ENCODE measurements at places on chromosomes 12 and 14.
A peak's percentile ranks its signal among the peaks of the same experiment; 100 is the strongest.

GRCh38 chr14:105411985-105412770, 7.4 kb upstream of the MTA1 start:
- no peak for DNase-seq

DNA sequence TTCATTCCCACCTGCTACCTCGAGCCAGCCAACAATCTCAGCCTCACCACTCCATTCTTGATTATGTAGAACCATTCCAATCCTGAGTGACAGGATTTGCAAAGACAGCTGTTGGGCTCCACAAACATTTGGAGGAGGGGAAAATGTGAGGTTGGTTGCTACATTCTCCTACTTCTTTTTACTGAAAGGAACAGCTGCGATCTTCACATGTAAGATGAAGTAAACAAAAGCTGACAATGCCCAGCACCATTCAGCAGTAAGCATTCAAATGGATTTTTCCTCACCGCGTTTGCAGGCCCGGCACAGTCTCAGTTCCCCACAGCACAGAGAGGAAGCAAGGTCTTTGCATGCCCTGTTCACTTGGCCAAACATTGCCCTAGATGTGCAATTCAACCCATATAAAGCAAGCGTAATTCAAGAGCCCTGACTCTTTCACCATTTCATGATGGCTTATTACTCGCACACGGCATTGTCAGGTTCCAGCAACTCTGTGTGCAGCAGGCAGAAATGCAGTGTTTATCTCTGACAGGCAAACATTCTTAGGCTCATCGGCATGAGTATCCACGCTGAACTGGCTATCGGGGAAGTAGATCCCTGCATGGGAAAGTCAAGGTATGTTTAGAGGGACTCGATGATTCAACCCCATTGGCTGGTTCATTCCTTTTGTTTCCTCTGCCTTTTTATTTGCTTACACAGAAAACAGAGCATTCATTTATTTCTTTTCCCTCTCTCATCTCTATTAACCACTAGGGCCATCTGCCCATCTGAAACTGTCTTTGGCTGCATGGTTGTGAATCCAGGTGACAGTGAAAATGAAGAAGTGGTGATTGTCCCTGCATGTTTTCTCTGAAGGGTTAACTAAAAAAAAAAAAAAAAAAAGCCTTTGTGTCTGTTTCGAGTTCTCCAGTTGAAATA, 236.1 kb upstream of the PLEKHG7 start:
- no peak for DNase-seq

DNA sequence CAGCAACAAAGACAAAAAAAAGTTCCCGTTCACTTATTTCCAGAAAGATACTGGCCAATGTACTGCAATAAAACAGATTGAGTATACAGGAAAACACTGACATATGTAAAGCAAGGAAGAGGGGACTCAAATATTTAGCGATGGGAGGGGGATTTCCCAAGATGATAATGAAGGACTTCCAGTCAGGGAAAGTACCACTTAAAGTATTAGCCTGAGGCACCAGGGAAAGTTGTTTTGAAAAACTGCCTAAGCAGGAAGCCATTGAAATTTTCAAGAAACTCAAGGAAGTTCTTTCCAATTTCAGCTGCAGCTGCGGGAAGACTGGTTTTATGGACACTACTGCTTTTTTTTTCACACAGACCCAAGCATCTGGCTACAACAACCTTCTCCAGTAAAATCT, 1007.4 kb upstream of the NOVA1 start:
- DNase-seq, result no peak

GRCh38 chr14:70514168-70515069, 20.4 kb downstream of the ADAM20 start:
- DNase-seq, result no peak

DNA sequence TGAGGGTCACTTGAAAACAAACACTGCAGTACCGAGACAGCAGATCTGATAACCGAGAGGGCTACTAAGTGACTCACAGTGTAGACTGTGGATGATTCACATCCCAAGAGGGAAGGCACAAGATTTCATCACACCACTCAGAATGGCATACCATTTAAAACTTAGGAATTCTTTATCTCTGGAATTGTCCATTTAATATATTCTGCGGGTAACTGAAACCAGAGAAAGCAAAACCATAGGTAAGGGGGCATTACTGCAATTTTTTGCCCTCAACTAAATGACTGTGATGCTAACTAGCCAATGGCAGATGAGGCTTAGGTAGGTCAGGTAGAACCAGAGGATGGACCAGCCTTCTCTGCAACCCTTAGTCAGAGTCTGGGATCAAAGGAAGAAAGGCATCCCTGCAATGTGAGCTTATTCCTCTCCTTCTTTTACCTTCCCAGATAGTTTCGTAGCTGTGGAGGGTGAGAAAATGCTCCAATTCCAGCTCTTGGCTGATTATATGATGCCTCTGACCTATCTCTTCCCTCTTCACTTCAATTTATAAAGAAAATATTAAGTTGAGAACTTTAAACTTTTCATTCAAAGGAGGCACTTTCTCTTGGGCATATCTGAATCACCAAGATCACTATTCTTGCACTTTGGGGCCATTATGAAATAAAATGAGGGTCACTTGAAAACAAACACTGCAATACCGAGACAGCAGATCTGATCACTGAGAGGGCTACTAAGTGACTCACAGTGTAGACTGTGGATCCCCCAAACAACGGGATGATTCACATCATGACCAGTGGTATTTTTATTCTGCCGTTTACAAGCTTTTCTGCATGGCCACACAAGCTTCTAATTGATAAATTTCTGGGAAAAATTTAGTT, 6.8 kb downstream of the ART4 start:
- no peak for DNase-seq

DNA sequence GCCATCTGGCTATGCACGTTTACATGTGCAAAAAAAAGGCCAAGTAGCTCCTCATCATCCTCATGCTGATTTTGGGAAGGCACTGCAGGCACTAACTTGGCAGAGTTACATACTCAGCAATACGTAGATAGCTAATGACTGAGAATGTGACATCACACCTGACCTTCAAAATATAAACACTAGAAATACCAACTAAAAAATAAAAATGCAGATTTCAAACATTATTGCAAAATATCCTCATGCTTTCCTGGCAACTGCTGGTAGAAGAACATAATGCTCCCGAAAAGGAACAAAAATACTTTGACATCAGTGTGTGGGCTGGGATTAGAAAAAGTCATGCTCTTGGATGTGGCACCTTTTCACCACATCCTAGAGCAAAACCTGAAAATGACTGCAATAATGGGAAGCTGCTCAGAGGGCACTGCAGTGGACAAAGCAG, 153.2 kb upstream of the ABCD2 start:
- DNase-seq, result no peak

- no peak for DNase-seq
Measured at GRCh38 chr12:50052964-50053363, 4.4 kb upstream of the ASIC1 start.

- no peak for DNase-seq
Measured at GRCh38 chr14:106459971-106460730, 933.8 kb downstream of the TMEM121 start.

DNA sequence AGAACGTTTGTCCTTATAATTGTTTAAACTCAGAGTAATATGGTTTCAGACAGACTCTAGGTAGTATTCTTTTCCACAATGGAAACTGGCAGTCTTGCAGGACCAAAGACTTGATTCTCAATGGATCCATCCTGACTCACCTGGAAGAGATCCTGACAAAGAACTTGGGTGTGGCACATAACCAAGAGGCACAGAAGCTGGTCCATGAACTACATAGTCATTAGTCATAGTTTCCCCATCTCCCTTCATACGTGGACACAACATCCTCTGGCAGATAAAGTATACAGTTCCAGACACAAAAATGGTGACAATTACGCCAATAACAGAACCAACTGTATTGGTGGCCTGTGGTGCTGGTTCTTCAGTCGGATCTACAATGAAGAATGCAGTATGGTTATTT, 55.8 kb downstream of the BCL2L14 start:
- no peak for DNase-seq

GRCh38 chr14:69288011-69288771, 28.2 kb downstream of the GALNT16 start:
- DNase-seq, result no peak

- DNase-seq, result peak; percentile 55
Measured at GRCh38 chr12:23055004-23055403, 430.0 kb downstream of the ETNK1 start.

- DNase-seq, result no peak
Measured at GRCh38 chr14:23074906-23075305, 17.6 kb upstream of the CDH24 start.
